MV-4-11 (cell line): ENCODE measurements at places on chromosomes 3 and 15.
A peak's percentile ranks its signal among the peaks of the same experiment; 100 is the strongest.

GRCh38 chr15:31847961-31848360, 182.4 kb upstream of the CHRNA7 start:
- no peak for DNase-seq

DNA sequence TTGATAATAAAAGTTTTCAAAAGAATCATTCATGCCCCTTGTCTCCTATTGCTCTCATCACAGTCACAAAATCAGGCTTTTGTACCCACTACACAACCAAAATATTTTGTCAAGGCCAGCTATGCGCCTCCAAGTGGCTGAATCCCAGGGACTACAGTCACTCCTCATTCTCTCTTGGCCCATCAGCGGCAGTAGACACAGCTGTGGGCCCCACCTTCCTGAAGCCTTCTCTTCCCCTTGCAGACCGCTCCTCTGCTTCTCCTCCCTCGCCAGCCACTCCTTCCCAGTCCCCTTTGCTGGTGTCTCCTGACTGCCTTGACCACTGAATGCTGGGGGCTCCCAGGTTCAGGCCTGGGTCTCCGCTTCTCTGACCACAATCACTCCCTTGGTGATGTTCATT, 52.1 kb downstream of the LSM3 start:
- DNase-seq: no peak

DNA sequence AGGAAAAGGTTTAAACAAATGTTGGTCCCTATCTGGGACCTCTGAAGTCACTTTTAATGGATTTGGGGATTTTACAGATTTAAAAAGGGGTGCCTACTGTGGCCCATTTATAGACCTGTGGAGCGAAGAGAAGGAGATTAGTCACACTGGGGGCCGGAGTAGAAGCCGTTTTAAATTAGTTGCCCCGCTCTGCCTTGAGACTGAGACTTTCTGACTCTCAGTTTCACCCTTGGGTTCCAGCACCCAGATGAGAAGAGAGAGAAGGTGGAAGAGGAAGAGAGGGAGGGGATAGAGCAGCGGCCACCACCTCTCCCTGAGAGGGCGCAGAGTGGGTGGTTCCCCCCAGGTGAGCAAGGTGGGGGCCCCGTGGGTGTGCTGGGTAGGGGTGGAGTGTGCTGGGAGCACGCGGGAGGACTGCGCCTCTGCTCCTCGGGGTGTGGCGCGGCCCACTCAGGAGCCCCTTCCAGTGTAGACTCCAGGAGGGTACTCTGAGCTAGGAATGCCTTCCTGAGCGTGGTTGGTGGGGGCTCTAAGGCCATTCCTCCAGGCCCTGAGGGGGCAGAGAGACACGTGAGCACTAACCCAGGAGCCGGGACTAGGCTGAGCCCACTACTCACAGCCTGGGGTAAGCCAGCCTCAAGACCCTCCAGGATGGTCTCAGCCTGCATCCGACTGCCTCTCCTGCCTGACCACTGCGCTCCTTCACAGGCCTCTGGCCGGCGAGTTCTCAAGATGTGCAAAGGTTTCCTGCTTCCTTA, 32.6 kb upstream of the RAB6B start:
- no peak for DNase-seq

- no peak for DNase-seq
Measured at GRCh38 chr15:70523616-70524015, 239.7 kb downstream of the UACA start.

DNA sequence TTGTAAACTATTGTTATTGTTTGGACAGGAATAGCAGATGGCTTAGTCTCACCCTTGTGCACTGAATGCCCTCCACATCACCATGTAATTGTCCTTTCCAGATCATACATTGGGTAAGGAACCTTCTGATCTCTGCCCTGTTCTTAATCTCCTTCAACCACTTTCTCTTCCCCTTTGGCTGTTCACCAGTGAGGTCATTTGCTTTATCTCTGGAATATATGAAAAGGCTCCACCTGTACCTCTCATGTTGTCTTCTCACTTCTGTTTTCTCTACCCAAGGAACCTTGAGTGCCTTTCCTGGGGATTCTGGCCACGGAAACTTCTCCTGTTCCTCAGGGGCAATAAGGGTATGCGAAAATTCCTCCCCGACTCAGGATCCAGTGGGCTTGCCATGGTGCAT, 28.5 kb downstream of the MCTP2 start:
- DNase-seq: peak; percentile 78

- peak; percentile 53 for DNase-seq
Measured at GRCh38 chr3:118882353-118882947, 152.2 kb downstream of the IGSF11 start.

- DNase-seq: no peak
Measured at GRCh38 chr15:100156201-100156600, 185.6 kb downstream of the ADAMTS17 start.

DNA sequence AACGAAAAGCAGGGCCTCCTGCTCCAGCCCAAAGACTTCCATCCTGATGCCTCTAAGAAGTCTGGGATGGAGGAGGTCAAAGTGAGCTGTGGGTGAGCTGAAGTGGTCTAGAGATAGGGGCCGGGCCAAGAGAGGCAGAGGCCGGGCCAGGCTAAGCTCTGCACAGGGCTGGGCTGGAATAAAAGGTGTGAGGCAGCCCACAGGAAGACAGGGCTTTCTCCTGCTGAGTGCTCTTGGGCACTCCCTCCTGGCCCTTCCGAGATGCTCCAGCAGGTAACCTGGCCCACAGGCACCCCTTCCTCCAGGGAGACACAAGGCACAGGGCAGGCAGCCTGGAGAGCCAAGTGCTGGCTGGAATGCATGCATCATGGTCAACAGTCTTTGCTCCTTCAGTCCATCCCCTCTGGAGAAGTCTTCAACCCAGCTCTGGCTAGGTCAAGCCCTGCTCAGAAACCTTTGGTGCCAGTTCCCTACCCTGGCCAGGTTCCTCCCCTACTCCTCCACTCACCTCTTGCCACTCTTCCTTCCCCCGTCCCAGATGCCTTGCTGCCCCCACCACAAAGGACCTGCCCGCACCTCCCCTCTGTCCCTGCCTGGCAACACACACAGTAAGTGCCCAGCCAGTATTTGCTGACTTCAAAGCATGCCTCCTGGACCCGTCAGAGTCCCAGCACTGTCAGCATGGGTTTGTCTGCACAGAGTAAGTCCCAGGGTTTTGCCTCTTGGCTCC, 93.6 kb downstream of the SEC22A start:
- no peak for DNase-seq

DNA sequence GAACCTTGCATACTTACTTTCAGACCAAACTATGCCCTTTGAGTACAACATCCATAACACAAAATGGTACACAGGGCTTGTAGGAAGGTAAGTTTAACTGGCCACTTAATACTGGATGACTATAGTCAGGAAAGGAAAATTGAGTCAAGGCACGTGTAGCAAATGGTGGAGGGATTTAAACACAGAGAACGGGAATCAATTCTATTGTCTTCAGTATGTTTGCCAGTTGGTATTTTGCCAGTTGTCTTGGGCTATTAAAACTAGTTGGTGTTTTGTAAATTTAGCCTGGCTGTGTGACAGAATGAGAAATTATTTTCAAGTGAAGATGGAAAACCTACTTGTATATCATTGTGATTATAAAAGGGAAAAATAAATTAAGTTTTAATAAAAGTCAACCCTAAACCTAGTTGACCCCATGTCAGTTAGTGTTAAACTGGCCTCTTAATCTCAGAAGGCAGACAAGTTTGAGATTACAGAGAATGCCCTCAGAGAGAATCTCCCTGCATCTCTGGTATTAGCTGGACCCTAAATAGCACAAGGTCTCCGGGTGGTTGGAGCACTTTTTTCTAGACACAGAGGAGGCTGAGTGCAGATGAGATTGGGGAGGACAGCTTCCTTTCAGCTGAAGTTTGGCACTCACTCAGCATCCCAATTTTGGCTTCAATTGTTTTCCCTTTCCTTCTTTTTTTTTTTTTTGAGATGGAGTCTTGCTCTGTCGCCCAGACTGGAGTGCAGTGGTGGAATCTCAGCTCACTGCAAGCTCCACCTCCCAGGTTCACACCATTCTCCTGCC, 91.2 kb downstream of the MB21D2 start:
- no peak for DNase-seq
